ENCODE measurements at places on chromosomes 16 and 17. TPM values are rescaled to one million over a fixed set of nuclear protein-coding genes. Genes with fewer than 3 reads are reported as not detected.

- no peak overlapping the region for H3K4me3 ChIP-seq
- H3K4me1 ChIP-seq, result no peaks in the 10 kb centered on the region
- no peak for DNase-seq
Observed at GRCh38 chr16:81542609-81543570, 98.3 kb downstream of the CMIP start.

DNA sequence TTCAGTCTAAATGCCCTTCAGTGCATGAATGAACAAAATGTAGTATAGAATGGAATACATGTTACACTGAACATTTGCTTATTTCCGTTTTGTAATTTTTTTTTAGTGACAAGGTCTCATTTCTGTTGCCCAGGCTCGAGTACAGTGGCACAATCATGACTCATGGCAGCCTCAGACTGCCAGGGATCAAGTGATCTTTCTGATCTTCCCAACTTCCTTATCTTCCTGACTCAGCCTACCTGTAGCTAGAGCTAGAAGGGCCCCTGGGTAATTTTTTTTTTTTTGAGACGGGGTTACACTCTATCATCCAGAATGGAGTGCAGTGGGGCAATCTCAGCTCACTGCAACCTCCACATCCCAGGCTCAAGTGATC, 7.3 kb upstream of the SLX4 start:
- no peak for DNase-seq
- H3K4me1 ChIP-seq, result peaks cover 16% of the 10 kb centered on the region
- no peak overlapping the region for H3K27ac ChIP-seq
- peaks cover 9% of the 10 kb centered on the region for H3K36me3 ChIP-seq

DNA sequence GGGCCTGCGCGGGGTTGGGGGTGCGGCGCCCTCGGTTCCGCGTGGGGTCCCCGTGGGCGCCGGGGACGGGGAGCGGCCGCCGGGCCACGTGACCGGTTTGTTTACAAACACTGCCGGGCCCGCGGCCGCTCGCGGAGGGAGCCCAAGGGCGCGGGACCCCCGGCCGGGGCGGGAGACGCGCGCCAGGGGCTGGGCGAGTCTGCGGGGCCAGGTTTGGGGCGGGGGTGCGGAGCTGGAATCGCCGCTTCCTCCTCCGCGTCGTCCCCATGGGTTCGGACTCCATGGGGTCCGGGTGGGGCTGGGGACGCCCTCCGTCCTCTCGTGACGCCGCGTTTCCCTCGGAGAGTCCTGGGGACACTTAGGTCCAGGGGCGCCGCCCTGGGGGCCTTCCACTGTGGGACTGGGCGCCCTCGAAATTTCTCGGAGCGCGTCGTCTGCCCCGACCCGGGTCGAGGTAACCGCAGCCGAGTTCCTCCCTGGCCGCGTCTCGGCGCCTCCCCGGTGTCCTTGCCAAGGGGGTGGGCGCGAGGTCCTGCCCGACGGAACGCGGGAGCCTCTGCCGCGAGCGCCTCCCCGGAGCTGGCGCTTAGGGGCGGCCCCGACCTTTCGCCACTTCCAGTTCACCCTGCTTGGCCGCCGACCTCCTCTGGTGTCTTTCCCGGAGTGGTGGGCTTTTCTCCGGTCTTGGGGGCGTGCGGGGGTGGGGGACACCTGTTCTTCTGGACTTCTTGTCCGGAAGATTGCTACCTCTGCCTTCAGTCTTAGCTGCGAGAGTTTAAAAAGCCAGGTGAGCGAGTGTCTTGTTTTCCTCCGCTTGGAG, 684 bp downstream of the YPEL2 start:
- peak overlapping the region; percentile 89 for H3K4me3 ChIP-seq
- H3K36me3 ChIP-seq, result no peaks in the 10 kb centered on the region
- peak overlapping the region; percentile 79 for H3K27ac ChIP-seq

DNA sequence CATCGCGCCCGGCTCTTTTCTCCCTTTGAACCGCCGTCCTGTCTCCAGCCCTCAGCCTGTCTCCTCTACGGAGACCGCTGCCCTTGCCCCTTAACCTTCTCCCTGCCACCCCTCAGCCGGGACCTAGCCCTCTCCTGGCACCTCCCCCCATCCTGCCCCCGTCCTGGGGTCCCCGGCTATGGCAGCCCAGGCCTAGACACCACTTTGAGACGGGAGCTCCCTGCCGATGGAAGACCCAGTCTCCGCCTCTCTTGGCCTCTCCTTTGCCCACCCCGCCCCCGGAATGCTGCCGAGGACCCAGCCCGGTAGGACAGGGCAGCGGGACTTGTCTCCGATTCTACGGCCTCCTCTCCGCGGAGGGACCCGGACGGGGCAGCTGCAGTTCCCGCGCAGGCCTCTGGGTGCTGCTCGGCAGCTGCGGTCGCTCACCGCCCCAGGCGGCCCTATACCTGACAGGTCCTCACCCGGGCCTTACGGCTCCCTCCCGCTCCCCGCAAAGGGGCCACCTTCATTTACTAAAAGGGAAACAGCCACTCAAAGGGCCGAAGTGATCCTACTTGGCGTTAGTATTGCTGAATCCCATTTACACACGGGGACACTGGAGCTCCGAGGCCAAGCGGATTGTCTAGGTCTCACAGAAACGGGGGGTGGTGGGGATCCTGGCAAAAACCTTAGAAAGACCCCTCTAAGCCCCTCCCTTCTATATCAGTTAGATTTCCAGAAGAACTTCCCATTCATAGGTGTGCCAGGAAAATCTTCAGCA, 32.6 kb upstream of the TAC4 start:
- DNase-seq, result peak; percentile 68
- H3K27ac ChIP-seq, result no peak overlapping the region
- H3K4me3 ChIP-seq, result no peak overlapping the region
- H3K36me3 ChIP-seq, result no peaks in the 10 kb centered on the region
- H3K4me1 ChIP-seq, result peaks cover 8% of the 10 kb centered on the region
- H3K27me3 ChIP-seq, result peaks cover 4% of the 10 kb centered on the region

DNA sequence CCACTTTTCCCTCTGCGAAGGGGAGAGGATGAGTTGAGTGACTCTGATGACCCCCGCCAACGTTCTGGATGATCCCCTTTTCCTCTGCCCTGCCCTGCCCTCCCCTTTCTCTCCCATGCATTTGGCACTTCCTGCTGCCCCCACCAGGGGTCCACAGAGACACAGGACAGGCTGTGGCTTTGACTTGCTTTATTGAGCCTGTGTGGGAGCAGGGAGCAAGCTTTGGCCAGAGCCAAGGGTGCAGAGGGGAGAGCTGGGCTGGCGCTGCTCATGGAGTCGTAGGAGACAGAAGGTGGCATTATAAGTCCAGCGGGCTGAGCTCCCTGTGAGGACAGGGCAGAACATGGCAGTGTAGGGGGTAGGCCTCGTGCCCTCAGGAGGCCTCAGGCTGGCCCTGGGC, 1.6 kb downstream of the PPY start:
- no peak overlapping the region for H3K27ac ChIP-seq
- no peak for DNase-seq
- H3K36me3 ChIP-seq, result no peaks in the 10 kb centered on the region
- peaks cover 3% of the 10 kb centered on the region for H3K27me3 ChIP-seq
- H3K4me3 ChIP-seq, result no peak overlapping the region

DNA sequence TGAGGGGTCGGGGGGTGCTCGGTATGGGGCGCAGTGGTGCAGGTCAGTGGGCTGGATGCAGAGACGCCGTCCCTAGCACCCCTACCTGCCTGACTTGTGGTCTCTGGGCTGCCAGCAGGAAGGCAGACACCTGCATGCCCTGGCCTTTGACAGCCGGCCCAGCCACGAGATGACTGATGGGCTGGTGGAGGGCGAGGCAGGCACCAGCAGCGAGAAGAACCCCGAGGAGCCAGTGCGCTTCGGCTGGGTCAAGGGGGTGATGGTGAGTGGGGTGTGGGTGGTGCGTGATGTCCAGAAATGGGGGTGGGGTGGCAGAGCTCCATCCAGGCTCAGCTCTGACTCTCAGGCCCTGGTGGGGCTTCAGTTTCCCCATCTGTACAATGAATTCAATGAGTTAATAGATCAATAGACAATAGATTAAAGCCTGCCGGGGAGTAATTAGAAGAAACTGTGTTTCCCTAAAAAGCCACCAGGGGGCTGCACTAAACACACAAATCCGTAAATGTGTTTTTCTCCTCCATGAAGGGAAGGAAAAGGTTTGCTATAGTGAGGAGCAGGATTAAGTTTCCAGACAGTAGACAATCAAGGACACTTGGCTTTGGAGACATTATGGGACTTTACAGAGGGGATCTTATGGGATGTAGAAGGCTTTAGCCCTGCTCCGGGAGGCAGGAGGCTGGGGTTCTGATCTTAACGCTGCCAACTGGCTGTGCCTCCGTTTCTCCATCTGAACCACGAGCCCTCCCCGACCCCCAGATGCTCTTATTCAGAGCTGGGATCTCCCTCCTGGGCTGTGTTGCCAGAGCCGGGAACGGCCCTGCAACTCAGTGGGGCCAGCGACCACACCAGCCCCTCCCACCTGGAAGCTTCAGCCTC, 2.2 kb downstream of the SLC12A3 start:
- peak; percentile 19 for DNase-seq
- H3K4me1 ChIP-seq, result peaks cover 4% of the 10 kb centered on the region
- H3K36me3 ChIP-seq, result no peaks in the 10 kb centered on the region
- no peaks in the 10 kb centered on the region for H3K27me3 ChIP-seq
- no peak overlapping the region for H3K4me3 ChIP-seq

- DNase-seq, result no peak
- H3K4me3 ChIP-seq, result no peak overlapping the region
- no peak overlapping the region for H3K27ac ChIP-seq
- no peaks in the 10 kb centered on the region for H3K36me3 ChIP-seq
Observed at GRCh38 chr16:82758904-82759303, 132.1 kb downstream of the CDH13 start.

GRCh38 chr16:27660507-27660906, 110.6 kb downstream of the KATNIP start:
- no peaks in the 10 kb centered on the region for H3K27me3 ChIP-seq
- H3K36me3 ChIP-seq, result peaks cover 5% of the 10 kb centered on the region
- no peak for DNase-seq
- H3K4me3 ChIP-seq, result no peak overlapping the region

GRCh38 chr16:23013484-23013883, 135.8 kb downstream of the USP31 start:
- no peak for DNase-seq
- no peaks in the 10 kb centered on the region for H3K36me3 ChIP-seq
- no peaks in the 10 kb centered on the region for H3K4me1 ChIP-seq
- no peak overlapping the region for H3K27ac ChIP-seq
- H3K27me3 ChIP-seq, result peaks cover 2% of the 10 kb centered on the region

DNA sequence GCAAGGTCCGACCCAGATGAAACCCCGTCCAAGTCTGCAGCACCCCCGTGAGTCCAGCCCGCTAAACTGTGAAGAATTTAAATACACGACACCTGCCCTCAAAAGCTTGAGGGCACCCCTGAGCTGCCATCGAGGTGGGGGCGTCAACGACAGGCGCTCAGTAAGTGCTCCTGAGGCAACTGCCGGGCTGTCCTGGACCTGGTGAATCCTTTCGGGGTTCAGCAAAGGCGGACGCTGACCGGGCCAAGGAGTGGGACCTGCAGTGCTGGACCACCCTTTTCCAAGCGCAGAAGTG, 512 bp upstream of the ENDOV start:
- peak overlapping the region; percentile 70 for H3K27ac ChIP-seq
- H3K36me3 ChIP-seq, result peaks cover 6% of the 10 kb centered on the region
- peaks cover 21% of the 10 kb centered on the region for H3K4me1 ChIP-seq
- no peak overlapping the region for H3K4me3 ChIP-seq
- DNase-seq, result no peak

DNA sequence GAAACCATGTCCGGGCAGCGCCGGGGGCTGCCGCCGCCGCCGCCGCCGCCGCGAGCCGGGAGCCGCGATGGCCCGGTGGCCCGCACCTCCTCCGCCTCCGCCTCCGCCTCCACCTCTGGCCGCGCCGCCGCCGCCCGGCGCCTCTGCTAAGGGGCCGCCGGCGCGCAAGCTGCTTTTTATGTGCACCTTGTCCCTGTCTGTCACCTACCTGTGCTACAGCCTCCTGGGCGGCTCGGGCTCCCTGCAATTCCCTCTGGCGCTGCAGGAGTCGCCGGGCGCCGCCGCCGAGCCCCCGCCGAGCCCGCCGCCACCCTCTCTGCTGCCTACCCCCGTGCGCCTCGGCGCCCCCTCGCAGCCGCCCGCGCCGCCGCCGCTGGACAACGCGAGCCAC, 587 bp downstream of the HS3ST4 start:
- no peak overlapping the region for H3K27ac ChIP-seq
- no peak overlapping the region for H3K4me3 ChIP-seq
- no peak for DNase-seq

DNA sequence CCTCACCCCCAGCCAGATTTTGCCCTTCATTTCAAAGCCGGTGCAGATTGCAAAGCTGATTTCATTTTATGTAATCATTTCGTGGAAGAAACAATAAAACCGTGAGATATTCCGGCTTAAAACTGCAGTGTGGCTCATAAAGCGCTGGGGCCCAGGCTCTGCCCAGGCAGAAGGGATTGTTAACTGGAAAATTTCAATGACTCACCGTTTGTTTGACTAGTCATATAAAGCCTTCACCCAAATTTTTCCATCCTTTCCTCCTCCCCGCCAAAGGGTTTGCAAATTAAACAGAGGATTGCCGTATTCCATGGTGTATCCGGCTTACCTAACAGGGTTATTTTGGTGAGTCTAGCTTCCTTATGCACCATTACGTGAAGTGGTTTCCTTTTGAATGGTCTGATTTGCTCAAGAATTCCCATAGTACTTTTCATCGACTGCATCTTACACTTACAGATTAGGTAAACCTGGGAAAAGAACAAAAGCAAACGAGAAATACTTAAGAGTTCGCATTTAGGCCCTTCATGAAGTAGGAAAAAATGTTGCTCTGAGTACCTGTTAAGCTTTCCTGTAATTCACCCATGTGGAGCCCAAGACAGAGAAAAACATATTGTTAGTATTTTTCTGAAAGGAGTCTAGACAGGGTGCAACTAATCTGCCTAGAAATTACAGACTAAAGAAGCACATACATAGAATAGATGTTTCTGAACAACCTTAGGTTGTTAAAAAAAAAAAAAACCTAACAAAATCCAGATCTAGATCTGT, 949 bp upstream of the GSPT1 start:
- H3K4me3 ChIP-seq, result peak overlapping the region; percentile 66
- peak overlapping the region; percentile 81 for H3K27ac ChIP-seq
- no peaks in the 10 kb centered on the region for H3K36me3 ChIP-seq
- DNase-seq, result no peak
- peaks cover 22% of the 10 kb centered on the region for H3K4me1 ChIP-seq

The CNGB1 gene
- total RNA-seq, result not detected

The TLCD3B gene
- total RNA-seq, result not detected

The CPHXL2 gene
- not detected for total RNA-seq

The ARHGAP44 gene
- total RNA-seq, result not detected

The ANKFY1 gene
- total RNA-seq, result 61.0 TPM

The MT1G gene
- not detected for total RNA-seq

The EFNB3 gene
- total RNA-seq, result not detected

Data from CD4-positive, CD25-positive, alpha-beta regulatory T cell (primary cell).